ENCODE measurements at places on chromosomes 2 and 18. TPM values are rescaled to one million over a fixed set of nuclear protein-coding genes. Genes with fewer than 3 reads are reported as not detected.

- DNase-seq, result no peak
Observed at GRCh38 chr18:10928772-10929373, 220.5 kb downstream of the PIEZO2 start.

GRCh38 chr2:54866868-54867267, 143.4 kb downstream of the EML6 start:
- DNase-seq, result no peak

- DNase-seq, result no peak
Observed at GRCh38 chr2:61262699-61263098, 100.7 kb downstream of the C2orf74 start.

GRCh38 chr2:141513853-141514252, 617.0 kb downstream of the LRP1B start:
- DNase-seq, result no peak

GRCh38 chr18:52175406-52175805, 164.6 kb upstream of the DCC start:
- peak; percentile 41 for DNase-seq

GRCh38 chr2:152222975-152223637, 47.5 kb upstream of the STAM2 start:
- DNase-seq, result no peak

DNA sequence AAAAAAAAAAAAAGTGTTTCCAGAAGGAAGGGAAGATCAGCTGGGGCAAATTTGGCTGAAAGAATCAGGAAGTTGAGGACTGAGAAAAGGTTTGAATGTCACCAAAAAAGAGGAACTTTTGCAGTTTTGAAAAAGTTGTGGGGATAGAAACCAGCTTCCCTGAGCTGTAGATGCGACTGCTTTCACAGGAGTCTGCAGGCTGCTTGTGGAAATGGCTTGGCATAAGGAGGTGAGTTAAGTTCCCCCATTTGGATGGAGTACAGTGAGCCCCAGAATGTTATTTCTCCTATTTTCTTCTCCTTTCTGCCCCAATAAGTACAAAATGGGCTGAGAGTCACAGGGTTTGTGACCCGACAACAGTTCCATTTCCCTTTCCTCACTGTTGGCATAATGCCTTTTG, 16.5 kb upstream of the ME2 start:
- no peak for DNase-seq

GRCh38 chr2:43340945-43341356, 114.5 kb upstream of the ZFP36L2 start:
- DNase-seq, result peak; percentile 4

GRCh38 chr2:107817378-107817777, 9.3 kb upstream of the RGPD4 start:
- no peak for DNase-seq

DNA sequence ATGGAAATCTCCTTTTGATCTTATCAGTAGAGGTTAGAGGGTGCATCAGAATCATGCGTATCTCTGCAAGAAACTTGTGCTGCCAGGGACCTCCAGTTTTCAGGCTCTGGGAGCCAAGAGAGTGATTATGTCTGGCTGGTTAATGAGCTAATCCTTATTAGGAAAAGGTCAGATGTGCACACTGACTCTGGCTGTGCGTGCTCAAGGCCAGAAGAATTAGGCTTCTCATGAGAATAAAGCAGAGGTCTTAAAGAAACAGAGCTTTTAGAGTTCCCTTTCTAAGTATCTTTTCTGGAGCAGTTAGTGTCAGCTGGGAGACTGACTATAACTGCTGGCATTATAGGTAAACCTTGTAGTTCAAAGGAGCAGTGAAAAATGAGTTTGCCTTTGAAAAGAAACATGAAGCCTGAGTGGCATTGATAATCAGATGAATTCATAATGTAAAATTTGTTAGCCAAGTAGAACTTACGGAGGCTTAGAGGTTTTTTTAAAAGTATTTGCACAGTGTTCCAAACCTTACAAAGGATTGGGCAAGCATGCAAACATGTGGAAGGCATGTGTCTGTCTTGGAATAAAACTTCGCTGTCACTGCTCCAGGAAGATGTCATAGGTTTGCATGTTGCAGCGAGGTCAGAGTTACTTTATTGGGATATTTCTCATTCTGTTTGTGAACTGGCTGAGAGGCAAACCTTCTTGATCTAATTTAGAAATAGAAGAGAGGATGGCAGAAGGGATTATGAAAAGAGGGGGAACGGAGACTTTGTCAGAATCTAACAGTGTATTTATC, 151.7 kb downstream of the ARHGAP28 start:
- no peak for DNase-seq

- no peak for DNase-seq
Observed at GRCh38 chr2:59342166-59342565, 1101.0 kb upstream of the FANCL start.

DNA sequence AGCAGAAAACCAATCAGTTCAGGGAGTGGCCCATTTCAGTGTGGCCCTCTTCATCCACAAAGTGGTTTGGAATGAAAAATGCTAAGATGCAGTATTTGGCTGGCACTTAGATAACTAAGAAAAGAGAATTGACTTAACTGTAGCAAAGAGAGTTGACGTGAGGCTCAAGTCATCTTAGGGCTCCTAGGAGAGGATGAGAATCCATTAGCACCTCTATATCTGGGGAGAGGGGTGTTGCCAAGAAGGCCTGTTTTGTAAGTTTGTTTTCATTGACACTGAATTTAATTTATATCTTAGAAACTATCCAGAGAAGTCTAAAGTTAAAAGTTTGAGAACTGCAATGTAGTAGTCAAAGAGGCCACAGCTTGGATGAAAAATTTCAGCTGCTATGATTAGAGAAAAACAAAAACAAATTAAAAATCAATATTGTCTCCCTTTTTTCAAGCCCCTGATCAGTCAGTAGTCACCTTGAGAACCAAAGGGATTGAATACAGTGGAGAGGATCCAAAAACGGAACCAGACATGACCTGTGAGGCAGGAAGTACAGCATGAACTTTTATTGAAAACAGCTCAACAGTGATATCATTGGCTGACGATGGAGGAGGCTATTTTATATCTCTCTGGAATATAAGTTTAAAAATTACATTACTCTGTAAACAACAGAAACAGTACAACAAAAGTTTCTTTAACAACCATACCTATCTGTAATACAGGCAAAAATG, 52.7 kb downstream of the PHLPP1 start:
- no peak for DNase-seq

- no peak for DNase-seq
Observed at GRCh38 chr2:8511868-8512612, 169.8 kb upstream of the ID2 start.

GRCh38 chr2:14114275-14114674, 518.2 kb upstream of the LRATD1 start:
- no peak for DNase-seq

- DNase-seq, result no peak
Observed at GRCh38 chr18:44937960-44938719, 257.5 kb downstream of the SETBP1 start.

DNA sequence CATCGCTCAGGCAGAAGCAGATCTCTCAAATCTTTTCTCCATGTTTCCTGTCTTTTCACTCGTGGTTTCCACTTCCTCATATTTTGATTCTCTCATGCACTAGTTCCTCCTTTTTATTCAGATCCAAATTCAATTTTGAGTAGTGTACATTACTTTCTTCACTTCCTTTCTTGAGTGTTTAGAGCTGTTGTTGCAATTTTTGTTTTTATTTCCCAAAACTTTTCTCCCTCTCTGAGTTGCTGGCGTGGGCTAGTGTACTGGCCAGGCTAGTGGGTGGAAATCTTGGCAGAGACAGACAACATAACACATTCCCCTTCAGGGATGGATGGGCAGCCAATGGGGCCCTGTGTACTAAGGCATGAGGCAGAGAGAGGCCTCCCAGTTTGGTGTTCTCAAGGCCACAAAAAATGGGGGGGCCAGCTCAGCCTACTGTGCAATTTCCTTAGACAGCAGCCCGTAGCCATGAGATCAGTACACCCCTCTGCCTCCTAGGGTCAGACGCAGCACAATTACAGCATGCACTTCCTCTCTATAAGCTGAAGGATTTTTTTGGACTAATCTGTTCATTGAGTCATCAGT, 145.1 kb upstream of the PID1 start:
- DNase-seq, result no peak

DNA sequence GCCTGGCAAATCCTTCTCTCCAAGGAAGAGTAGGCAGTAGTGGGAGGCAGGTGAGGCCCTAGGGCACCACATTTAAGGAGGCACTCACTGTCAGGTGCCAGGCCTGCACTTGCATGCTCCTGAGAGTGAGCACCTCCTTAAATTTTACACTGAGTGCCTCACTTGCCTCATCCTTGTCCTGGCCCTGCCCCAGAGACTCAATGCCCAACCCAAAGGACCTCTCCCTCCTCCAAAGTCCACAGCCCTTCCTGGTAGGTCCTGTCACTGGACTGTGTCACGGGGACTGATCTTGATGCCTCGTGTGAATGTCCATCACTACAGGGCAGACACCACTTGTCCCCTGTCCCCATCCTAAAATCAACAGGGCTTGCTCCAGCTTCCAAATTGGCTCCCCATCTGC, 235.6 kb downstream of the ZBTB7C start:
- no peak for DNase-seq

- no peak for DNase-seq
Observed at GRCh38 chr2:16227811-16228462, 287.6 kb downstream of the MYCN start.

DNA sequence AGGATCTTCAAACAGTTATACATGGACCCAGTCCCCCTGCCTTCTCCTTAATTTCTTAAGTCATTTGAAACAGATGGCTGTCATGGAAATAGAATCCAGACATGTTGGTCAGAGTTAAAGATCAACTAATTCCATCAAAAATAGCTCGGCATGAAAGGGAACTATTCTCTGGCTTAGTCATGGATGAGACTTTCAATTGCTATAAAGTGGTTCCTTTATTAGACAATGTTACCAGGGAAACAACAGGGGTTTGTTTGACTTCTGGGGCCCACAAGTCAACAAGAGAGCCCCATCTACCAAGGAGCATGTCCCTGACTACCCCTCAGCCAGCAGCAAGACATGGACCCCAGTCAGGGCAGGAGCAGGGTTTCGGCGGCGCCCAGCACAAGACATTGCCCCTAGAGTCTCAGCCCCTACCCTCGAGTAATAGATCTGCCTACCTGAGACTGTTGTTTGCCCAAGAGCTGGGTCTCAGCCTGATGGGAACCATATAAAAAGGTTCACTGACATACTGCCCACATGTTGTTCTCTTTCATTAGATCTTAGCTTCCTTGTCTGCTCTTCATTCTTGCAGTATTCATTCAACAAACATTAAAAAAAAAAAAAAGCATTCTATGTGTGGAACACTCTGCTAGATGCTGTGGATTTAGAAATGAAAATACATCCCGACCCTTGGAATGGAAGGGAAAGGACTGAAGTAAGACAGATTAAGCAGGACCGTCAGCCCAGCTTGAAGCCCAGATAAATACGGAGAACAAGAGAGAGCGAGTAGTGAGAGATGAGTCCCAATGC, 4.6 kb downstream of the TTR start:
- DNase-seq, result no peak

DNA sequence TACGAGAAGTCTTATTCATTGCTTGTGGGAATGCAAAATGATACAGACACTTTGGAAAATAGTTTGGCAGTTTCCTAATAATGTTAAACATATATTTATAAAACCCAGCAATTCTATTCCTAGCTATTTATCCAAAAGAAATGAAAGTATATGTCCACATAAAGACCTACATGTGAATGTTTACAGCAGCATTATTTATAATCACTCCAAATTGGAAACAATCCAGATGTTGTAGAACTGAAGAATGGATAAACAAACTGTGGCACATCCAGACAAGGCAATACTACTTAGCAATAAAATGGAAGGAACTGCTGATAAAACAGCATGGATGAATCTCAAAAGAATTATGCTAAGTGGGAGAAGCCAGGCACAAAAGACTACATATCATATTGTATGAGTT, 19.3 kb downstream of the MRPL33 start:
- no peak for DNase-seq

DNA sequence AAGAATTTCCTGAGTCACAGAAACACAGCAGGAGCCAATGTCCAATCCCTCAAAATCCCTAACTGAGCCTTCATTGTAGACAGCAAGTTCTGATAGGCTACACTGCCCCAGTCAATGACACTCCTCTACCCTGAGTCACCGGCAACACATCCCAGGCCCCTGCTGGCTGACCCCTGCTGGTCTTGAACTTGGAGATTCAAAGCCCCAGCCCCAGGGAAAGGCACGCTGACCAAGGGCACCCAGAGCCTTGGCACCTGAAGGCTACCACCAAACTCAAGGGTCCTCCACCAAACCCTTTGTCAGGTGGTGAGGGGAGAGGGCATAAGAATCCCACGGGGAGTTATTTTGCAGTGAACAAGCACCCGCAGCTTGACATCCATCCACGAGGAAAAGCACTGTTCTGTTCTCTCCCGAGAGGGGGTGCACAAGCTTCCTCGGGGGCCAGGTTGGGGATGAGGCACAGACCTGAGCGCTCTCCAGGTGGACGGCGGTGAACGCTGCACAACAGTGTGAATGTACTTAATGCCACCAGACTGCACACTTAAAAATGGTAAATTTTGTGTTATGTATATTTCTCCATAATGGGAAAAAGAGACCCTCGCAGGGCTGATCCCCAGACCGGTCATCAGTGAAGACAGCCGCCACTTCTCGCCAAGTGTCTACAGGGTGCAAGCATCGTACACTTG, 46.9 kb downstream of the TFCP2L1 start:
- peak; percentile 56 for DNase-seq

DNA sequence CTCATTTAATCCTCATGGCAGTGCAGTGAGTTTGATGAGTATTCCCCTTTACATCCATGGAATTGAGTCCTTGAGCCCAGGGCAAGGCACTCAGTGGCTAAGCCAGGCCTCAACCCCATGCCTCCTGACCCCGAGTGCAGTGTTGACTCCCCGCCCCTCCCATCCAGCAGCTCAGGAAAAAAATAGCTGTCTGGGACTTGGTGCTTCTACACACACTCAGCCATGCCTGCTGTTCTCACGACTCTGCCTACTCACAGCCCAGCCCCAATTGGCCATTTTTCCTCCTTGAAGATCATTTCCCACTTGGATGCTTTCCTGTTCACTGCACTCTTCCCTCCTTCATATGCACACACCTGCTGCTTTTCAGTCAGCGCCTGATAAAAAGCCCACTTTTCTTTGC, 8.8 kb downstream of the FOSL2 start:
- no peak for DNase-seq

- no peak for DNase-seq
Observed at GRCh38 chr2:86014493-86014892, 91.2 kb downstream of the POLR1A start.

GRCh38 chr2:27581417-27582128, 1.3 kb upstream of the ZNF512 start:
- no peak for DNase-seq

ACAA2 gene
- 37.7 TPM for total RNA-seq

SNORC gene
- total RNA-seq, result 20.0 TPM

AMER3 gene
- not detected for total RNA-seq

TRIB2 gene
- total RNA-seq, result 18.9 TPM

EFR3B gene
- not detected for total RNA-seq

GAL3ST2 gene
- total RNA-seq, result 3.9 TPM

DAPL1 gene
- total RNA-seq, result not detected

BZW1 gene
- total RNA-seq, result 274 TPM

PPM1B gene
- 42.3 TPM for total RNA-seq

QPCT gene
- total RNA-seq, result 3.0 TPM

CPSF3 gene
- 52.0 TPM for total RNA-seq

TUBA4A gene
- 157 TPM for total RNA-seq

GKN1 gene
- total RNA-seq, result not detected

LONRF2 gene
- not detected for total RNA-seq

DDX1 gene
- 54.2 TPM for total RNA-seq

MDH1B gene
- total RNA-seq, result 4.1 TPM

Data from PC-9 (cell line).